GM06990 (cell line): ENCODE measurements at places on chromosomes 5 and 9.

DNA sequence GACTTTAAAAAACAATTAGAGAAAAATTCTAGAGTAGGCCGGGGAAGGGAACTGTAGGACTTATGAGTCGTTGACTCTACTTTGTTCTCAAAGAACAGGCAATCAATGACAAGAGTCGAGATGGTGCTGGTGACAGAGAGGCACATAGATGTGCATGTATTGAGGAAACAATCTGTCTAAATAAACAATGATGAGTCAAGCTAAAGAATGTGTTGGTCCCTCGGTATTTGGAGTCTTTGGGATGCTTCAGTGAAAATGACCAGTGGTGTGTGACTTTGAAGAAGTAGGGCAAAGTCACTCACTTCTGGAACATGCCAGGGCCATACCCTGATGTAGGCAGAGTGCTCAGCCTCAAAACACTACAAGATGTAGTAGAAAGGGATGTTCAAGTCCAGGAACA is 288.1 kb upstream of the PANK3 start:
- no peak for DNase-seq

DNA sequence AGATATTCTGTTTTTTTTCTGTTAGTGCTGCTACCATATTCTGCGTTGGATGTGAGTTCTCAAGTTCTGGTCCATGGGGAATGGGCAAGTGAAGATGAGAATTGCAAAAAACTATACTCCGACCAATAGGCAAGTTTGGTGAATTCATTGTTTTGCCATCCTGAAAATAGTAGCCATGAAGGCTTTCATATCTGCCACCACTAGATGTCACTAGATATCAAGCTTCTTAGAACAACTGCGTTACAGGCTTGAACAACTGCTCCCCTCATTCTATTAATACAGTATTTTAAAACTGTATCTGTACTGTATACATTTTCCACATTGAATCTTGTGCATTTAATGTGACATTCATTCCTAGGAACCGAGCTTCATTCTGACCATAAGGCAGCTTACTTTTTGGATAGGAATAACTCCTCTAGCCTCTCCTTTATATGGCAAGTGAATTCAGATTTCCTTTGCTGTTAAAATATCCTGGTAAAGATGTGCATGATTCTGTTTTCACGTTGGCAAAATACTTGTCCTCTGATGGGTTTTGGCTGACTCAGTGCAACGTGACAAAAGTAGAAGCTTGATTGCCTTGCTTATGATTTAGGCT is 163.6 kb downstream of the SREK1 start:
- DNase-seq, result no peak

DNA sequence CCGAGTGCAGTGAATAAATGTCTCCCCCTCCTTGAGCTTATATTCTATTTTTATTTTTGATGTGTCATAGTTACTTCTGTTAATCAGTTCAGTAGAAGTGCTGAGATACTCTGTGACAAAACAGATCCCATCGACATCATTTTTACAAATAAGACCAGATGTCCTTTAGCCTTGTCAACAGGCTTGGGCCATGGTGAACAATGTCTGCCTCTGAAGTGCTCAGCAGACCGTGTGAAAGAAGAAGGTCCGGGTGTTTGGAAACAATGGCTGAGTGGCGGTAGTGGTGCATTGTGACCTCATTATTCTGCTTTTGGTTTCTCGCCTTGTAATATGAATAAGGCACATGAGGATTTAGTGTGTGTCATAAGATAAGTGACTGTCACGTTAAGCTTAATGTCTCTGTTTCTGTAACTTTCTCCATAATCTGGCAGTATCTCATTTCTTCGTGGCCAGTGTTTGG is 71.2 kb downstream of the SYK start:
- no peak for DNase-seq

- no peak for DNase-seq
Measured at GRCh38 chr9:4027606-4028005, 272.3 kb downstream of the GLIS3 start.

- no peak for DNase-seq
Measured at GRCh38 chr5:101796427-101796826, 499.7 kb downstream of the SLCO4C1 start.

GRCh38 chr9:135150981-135151380 is 63.5 kb downstream of the OLFM1 start:
- no peak for DNase-seq

GRCh38 chr5:172688349-172689217 is 47.5 kb downstream of the NEURL1B start:
- no peak for DNase-seq

DNA sequence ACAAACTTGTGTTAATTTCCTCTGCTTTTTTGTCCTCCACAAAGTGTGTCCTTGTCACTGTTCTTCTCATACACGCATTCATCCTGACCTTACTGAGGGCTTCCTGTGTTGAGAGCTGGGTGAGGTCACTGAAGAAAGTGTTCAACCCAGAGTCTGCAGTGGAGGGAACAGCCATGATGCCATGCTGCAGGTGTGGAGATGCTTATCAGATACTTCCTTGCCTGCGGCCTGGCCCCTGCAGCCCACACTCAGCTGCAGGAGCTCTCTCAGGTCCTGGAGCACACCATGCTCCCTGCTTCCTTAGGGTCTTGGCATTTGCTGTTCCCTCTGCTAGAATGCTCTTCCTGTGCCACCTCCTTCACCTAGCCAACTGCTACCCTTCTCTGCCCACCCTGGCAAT is 108.1 kb upstream of the SPRY4 start:
- peak; percentile 3 for DNase-seq

DNA sequence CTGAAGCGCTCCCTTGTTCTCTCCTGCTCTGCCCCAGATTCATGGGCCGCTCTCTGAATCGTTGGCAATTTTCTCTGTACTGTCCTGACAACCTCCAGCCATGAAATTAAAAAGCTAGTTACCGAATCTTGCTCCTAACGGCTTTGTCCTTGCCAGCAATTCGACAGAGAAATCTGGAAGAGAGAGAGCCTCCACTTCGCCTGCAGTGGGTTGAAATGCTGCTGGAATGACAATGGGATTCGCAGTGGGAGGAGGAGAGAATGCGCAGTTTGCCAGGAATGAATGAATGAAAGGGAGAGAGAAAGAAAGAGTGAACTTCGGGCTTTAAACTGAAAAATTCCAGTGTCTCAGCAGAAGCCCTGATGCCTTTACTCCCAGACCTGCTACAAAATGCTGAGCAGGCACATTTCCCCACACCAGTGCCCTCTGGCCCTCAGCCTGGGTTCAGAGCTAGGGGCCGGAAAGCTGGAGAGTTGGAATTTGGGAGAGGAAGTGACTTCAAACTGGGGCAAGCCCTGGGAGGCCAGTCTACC is 11.5 kb upstream of the BOD1 start:
- DNase-seq, result no peak

- DNase-seq, result no peak
Measured at GRCh38 chr5:17378346-17378997, 119.6 kb upstream of the TAF11L2 start.

DNA sequence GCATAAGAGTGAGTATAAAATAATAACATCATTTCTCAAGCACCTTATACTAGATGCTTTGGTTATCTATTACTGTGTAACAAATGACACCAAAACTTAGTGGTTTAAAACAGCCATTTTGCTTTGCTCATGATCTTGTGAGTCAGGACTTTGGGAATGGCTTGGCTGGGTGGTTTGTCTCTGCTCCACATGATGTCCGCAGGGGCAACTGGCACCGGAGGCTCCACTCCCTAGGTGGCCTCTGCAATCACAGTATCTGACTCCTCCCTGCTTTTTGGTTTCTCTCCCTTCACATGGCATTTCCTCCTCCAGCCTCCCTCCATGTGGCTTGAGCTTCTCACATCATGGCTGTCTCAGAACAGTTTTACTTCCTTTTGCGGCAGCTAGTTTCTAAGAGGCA is 259.5 kb downstream of the GAS1 start:
- no peak for DNase-seq

GRCh38 chr5:138455232-138455930 is 9.9 kb upstream of the EGR1 start:
- no peak for DNase-seq

DNA sequence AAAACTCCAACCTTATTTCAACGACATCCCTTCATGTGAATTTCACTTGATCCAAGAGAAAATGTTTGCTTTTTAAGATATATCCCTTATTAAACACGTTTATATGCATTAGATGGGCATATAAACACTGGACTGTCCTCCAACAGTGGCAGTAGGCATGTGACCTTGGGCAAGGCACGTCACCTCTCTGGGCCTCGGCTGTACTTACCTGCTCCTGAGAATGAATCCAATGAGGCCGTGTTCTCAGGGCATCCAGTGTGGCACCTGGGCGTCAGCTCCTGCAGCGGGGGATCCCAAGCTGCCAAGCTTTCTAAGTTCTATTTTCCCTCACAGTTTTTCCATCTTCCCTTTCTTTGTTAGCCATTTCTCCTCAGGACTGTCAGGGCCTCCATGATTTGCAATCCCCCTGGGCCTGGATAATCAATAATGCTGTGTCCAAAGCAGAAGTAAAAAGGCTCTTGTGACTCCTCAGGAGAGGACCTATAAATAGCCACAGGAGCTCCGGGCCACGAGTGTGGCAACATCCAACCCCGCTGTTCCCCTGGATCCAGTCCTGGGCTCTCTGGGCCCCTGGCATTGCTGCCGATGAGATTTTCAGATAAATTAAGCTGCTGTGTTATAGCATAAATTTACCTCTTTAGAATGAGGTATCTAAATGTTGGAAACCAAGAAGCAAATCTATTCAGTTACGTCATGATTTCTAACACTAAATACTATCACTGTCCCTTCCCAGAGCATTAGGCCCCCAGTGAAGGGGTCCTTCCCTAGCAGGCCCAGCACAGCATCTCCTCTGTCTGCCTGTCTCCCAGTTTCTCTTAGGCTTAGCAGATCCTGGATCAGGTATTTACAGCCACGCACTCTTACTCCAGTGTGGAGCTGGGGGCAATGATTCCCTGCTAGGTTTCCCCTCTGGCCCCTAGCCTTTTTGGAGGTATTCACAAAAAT is 76.8 kb downstream of the PTPN3 start:
- DNase-seq, result no peak

- DNase-seq, result no peak
Measured at GRCh38 chr9:125161284-125161918, 18.1 kb upstream of the SCAI start.

- DNase-seq, result no peak
Measured at GRCh38 chr9:116467740-116468351, 219.3 kb upstream of the TRIM32 start.

GRCh38 chr9:26756881-26757280 is 135.7 kb downstream of the CAAP1 start:
- no peak for DNase-seq

GRCh38 chr5:58484505-58484904 is 6.7 kb upstream of the GAPT start:
- DNase-seq, result no peak
